Activated CD4-positive, alpha-beta T cell treated with anti-CD3 and anti-CD28 coated beads, Interleukin-2, Interleukin-6, amounts not matched to agents 100 ng/mL and 50 ng/mL, durations not matched to agents 16 hours and 8 hours (primary cell): ENCODE measurements at places on chromosomes 4 and X.

DNA sequence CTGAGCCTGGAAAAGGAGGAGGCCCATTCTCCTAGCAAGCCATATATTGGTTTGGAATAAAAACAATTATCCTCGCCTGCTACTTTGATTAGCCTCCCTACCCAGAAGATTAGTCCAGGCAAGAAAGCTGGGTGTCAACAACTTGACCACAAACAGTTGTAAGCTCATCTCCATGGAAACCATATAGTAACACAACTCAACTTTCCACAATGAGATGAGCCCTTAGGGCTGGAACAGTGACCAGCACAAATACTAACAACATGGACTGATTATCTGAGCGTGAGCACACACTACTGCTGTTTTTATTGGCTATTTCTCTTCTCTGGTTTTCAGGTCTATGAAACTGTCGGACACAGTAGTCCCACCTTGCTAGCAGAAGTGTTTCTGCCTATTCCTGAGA is 80.8 kb downstream of the CC2D2A start:
- DNase-seq = no peak

DNA sequence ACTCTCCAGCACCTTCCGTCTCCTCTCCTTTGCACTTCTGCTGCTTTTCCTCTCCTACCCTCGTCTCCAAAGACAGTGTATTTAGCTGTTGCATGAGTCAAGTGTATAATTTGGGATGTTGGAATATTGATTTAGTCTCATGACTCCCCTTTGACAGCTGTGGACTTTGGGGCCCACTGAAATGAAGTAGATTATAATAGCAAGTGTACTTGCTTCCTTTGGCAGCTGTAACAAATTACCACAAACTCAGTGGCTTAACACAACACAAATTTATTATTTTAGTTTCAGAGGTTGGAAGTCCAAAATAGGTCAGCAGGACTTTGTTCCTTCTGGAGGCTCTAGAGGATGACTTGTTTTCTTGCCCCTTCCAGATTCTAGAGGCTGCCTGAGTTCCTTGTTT is 29.5 kb upstream of the MSL3 start:
- no peak for DNase-seq

DNA sequence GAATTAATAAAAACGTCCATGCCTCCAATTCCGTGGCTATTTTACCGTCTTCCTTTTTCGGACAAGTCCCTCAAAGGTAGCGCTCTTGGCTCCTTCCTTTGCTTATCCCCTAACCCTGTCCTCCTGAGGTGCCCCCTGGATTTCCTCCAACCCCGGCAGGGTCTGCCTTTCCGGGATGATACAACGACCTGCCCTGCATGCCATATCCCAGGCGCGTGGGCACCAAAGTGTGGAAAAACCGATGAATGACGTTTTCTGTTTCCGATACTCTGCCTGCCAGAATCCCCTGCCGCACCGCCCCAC is 706 bp upstream of the CSTF2 start:
- no peak for DNase-seq

DNA sequence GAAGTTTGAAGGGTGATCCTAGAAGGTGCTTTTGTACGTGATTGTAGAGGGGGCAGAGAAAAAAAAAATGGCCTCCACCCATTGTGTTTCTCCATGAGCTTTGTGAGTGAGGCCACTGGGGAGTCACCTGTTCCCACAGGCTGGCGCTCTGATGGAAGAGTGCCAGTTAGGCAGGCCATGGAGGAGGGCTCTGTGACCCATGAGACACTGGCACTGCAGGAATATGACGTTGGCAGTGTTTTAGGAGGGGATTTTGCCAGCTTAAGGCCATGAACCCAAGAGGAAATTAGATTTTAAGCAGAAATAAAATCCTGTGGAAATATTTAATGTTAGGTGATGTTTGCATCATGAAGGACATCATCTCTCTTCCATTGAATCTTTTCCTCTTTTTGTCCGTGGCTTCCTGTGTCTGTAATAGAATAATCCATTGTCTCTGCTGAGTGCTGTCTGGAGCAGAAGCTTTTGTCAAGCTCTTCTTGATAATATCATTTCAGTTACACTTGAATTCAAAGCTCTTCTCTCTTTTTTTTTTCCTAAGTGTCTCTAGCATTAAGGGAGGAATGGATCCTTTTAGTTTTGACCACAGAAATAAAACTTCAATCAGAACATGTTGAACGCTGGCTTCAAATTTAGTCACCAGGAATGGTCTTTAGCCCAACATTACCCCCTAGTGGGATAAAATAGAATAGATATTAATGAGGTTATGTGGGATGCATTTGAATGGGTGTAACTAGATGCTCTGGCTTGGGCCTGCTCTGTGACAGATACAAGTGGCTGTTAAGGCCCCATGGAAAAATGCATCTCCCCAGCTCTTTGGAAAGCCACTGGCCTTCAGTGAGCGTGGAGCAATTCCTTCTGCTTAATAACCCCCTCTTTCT is 41.0 kb upstream of the UCP1 start:
- DNase-seq = peak; percentile 49

DNA sequence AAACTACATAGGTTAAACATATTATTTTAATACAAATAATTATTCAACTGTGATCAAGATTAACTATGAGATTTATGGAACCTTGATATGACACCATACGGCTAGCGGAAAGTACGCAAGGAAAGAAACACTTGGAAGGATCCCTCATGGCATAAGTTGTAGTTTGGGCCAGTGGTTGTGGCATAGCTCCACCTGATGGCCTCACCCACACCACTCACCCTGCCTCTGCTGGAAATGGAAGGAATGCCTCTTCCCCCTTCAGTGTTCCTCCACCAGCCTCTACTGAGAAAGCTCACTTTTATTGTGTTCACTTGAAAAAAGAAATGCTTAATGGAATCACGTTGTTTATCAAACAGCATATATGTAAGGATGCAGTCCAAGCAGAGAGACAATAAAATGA is 86.4 kb downstream of the BMP15 start:
- DNase-seq = no peak

DNA sequence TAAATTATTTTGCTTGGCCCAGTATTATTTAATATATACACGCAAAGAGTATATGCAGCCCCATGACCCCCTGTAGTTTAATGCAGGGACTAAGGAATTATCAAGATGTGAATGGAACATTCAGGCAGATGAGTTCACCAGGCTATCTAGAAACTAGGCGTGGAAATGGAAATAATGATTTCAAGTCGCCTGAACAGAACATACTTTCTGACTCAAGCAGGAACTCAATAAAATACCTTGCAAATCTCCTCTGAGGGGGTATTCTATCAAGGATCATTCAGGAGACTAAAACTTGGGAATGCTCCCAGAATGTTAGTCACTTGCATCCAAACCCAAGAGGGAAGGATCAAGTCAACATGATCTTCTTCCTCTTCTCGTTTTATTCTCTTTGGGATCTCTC is 59.6 kb upstream of the RASSF6 start:
- no peak for DNase-seq

DNA sequence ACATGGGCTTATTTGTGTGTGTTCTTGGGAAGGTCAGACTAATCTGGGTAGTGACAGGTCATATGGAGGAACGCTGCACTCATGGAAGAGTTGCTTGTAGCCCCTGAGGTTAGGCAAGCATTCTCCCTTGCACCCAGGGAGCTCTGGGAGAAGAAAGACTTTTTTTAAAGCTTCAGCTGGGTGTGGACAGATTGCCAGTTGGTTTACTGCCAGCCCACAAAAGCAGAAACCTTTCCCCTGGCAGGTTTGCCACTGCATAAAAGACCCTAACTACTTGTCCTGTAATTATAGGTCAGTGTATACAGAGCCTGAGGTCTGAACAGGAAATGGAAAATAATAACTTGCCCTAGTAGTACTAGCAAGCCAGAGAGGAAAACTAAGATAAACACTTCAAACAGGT is 7.4 kb upstream of the NFKB1 start:
- no peak for DNase-seq

- DNase-seq = no peak
Observed at GRCh38 chrX:136185401-136186022, 38.2 kb downstream of the FHL1 start.

DNA sequence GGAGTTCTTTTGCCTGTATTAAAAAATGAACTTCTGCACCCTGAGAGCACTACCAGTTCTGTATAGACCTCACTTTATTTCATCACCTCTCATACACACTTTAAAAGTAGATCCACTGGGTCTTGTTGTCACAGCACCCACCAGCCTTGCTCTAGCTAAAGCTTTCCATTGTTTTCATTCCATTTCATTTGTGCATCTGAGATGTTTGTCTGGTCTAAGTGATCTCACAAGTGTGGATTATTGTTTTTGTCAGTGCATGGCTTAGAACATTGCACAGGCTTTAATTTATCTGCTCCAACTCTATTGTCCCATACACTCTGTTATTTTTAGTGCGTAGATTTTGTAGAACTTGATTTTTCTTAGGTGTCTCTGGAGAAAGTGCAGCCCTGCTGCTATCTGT is 1157.5 kb upstream of the PABPC4L start:
- DNase-seq = no peak

- peak; percentile 64 for DNase-seq
Observed at GRCh38 chr4:122542411-122543236, 78.2 kb downstream of the IL21 start.

DNA sequence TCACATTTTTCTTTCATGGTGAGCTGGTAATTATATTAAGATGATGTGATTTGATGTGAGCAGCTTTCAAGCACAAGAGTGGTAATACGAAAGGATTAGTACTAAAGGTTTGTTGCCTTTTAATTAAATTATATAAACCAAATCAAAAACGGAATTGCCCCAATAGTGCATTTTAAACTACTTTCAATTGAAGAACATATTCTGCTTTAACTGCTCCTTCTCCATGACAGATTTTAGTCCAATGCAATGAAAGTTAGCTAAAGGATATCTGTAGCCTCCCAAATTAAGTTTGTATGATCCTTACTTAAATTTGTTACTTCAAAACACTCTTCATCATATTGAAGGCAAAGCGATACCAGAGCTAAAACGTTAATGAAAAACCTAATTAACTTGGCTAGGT is 447.1 kb upstream of the AMOT start:
- no peak for DNase-seq

DNA sequence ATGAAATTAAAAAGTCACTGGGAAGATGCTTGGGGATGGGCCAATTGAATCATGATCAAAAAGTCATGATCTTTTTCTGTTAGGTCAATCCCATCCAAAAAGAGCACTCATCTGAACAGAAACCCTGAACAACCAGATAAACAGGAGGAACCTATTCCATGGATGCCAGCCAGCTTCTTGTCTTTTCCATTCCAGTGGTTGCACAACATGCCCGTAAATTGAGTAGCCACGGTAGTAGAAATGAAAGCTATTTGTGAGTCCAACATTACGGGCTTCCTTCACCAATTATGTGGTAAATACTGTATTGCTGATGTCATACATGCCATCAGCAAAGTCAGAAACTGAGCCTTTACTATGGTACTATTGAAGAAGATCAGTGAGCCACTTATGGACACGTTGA is 982.4 kb upstream of the HS3ST1 start:
- no peak for DNase-seq

DNA sequence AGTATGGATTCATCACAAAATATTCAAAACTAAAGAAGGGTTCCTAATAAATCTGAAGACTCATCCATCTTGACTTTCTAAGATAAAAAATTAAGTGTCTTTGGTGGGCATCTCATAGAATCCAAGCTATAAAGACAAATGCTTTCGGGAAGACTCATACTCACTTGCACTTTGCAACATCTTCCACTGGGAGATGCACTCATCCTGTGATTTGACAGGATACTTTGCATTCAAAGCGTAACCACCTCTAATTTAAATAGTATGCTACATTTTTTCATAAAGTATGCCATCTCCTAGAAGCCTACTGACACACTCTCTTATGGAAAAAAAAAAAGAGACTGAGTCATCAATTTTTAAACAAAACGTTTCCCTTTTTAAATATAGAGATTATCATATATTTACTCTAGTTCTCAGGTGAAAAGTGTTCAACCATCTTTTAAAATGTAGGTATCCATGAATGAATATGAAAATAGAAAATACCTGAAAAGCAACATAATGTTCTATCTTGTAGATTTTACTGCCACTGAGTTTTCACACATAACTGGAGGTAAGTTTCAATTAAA is 119.6 kb downstream of the KLHL13 start:
- DNase-seq = no peak

DNA sequence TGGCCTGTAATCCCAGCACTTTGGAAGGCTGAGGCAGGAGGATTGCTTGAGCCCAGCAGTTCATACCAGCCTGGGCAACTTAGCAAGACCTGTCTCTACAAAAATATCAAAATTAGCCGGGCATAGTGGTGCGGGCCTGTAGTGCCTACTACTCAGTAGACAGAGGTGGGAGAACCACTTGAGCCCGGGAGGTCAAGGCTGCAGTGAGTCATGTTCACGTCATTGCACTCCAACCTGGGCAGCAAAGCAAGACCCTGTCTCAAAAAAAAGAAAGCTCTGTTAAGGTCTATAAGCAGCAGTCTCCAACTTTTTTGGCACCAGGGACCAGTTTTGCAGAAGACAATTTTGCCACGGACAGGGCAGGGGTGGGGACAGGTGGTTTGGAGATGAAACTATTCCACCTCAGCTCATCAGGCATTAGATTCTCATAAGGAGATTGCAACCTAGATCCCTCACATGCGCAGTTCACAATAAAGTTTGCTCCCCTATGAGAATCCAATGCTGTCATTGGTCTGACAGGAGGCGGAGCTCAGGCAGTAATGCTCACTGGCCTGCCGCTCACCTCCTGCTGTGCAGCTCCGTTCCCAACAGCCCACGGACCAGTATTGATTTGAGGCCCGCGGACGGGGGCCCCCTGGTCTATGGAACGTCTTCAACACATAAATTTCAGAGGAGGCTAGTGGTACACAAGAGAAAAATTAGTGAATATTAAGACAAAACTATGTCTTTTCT is 67.9 kb downstream of the KLHL8 start:
- DNase-seq = no peak

- no peak for DNase-seq
Observed at GRCh38 chr4:140711910-140712309, 44.3 kb downstream of the TBC1D9 start.

DNA sequence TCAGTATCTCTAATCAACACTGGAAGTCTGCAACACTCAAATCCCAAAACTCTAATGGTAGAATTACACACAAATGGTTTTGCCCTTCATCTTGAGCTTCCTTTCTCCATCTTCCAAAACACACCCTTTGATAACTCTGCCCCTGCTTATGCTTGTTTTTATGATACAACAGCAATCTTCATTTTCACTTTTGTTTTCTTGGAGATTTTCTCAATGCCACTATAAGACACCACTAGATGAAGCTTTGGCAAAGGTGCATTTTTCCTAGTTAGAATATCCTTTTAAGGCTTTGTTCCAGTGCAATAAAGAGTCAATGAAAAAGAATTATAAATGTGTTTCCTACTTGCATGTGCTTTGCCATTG is 472.4 kb upstream of the NWD2 start:
- no peak for DNase-seq

GRCh38 chrX:130669233-130669632 is 233.8 kb downstream of the ENOX2 start:
- DNase-seq = no peak

DNA sequence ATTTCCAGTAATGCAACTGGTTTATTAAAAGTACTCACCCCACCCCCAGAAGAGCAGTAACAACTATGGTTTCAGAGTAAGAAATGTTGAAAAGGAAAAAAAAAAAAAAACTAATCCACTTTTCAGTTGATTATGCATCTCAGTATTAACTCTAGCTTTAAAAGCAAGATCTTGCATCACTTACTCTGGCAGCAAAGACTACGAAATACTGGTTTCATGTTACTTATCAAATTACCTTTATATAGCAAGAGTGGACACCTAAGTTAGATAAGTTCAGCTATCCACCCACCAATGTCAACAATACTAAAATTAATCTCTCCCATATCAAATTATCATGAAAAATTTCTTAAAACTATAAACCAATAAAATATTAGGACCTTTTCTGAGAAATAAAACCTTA is 105.0 kb downstream of the ABCB7 start:
- DNase-seq = no peak

GRCh38 chrX:148290931-148291330 is 209.5 kb upstream of the AFF2 start:
- DNase-seq = no peak
